ENCODE measurements at places on chromosomes 4 and X.

- no peak for DNase-seq
Measured at GRCh38 chrX:6446582-6446981, 88.3 kb downstream of the VCX3A start.

DNA sequence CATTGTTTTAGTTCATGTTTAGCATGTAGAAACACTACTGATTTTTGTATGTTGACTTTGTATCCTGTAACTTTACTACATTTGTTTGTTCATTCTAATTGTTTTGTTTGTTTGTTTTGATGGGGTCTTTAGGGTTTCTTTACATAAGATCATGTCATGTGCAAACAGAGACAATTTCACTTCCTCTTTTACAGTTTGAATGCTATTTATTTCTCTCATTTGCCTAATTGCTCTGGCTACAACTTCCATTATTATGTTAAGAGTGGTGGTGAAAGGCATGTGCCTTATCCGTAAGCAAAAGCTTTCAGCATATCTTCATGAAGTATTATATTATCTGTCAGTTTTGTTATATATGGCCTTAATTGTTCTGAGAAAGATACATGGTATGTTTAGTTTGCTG, 571.1 kb downstream of the PCDH7 start:
- no peak for DNase-seq

DNA sequence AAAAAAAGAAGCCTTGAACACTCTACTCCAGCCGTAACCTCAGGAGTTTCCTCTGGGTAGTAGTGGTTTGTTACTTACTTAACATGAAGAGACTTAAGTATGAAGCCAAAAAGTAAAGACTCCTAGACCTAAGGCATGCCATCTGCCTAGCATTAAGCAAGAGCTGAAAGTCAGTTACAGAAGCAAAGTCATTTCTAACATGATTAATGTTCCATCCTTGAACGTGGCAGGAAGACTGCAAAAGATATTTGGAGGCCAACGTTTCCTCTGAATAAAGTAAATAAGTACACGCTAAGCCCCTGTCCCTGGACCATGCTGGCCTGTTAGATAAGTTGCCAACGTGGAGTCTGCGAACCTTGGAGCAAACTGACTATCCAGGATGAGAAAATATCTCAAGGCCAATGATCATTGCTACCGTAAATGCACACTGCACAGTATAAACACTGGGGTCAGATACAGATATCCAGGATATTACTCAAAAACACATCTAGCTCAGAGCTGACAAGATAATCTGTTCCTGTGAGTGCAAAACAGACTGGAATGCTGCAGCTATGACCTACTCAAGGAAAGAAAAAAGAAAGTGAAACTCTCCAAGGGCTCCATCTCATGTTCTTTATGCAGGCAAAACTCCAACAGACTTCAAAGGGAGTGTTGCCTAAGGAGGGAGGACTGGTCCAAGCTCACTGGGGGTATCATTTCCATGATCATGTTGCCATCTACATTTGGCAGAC, 255.8 kb downstream of the COL25A1 start:
- no peak for DNase-seq

GRCh38 chr4:164304101-164304639, 449.8 kb upstream of the SMIM31 start:
- no peak for DNase-seq

DNA sequence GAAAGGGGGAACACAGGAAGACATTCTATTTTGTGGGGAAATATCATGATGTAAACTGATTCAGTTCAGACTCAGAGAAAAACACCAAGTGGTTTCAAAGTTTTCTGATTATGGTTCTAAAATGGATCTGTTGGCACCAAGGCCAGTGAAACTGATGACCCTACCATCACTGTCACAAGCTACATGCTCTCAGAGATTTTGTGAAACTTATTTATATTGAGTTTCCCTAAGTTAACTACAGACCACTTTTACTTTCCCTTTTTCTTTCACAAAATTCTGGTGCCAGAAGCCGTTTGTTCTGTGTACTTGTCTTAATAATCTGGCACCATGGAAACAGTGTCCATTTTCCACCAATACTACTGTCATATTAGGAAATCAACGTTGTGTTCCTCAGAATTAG, 43.4 kb upstream of the CABS1 start:
- DNase-seq: no peak

DNA sequence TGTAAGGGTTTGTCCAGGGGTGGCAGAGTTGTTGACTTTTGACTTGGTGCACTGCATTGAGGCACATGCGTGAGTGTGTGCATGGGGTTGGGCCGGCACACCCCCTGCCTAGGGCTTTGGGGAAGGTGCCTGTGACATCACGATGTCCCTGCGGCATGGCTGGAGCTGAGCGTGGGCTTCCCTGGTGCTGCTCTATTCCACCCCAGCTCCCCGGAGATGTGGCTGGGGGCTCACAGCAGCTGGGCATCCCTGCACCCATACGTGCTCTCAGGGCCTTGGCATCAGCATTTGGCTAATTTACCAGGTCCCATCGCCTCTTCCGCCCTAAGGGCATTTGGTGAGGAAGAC, 5.7 kb downstream of the PSAPL1 start:
- DNase-seq: no peak

DNA sequence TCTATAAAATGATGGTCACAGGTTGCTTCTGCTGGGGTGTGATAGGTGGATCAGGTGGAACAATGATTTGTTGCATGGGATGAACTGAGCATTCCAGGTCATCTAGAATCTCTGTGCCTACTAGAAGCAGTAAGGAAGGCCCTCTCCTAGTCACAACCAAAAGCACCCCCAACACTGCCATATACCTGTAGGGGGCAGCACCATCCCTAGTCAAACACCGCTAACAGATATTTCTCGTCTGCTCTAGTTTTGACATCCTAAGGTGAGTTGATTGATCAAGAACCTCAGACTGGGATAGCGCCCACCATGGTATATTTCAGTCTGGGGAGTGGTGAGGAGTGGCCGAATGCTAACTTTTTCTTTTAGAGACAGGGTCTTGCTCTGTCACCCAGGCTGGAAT, 160.2 kb downstream of the NHS start:
- peak; percentile 35 for DNase-seq

DNA sequence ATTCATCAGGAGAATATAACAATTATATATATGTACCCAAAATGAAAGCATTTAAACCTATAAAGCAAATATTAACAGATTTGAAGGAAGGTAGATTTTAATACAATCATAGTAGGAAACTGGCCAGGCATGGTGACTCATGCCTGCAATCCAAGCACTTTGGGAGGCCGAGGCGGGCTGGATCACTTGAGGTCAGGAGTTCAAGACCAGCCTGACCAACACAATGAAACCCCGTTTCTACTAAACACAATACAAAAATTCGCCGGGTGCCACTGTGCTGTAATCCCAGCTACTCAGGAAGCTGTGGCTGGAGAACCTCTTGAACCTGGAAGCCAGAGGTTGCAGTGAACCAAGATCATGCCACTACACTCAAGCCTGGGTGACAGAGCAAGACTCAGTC, 118.3 kb downstream of the KCNIP4 start:
- DNase-seq: no peak

GRCh38 chrX:140229191-140229590, 263.9 kb upstream of the CXorf66 start:
- no peak for DNase-seq

DNA sequence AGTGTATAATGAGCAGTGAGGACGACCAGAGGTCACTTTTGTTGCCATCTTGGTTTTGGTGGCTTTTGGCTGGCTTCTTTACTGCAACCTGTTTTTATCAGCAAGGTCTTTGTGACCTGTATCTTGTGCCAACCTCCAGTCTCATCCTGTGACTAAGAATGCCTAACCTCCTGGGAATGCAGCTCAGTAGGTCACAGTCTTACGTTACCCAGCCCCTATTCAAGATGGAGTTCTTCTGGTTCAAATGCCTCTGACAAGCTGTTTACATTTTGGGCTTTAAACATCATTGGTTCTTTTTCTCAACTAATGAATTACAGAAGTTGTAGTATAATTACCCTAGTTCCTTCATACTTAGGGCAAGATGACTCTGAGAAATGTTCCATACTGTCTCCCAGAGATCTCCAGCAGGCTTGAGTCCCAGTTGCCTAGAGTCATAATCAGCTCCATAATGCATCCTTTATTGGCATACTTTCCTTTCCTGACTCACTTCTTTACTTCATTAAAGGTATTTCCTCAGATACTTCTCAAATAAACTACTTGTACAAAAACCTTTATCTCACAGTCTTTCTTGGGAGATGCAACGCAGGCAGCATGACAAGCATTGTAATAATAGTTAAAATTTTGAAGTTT, 136.5 kb downstream of the KDM6A start:
- no peak for DNase-seq

- no peak for DNase-seq
Measured at GRCh38 chr4:174080361-174080760, 203.1 kb downstream of the FBXO8 start.

- no peak for DNase-seq
Measured at GRCh38 chr4:92031825-92032224, 271.9 kb upstream of the GRID2 start.

- no peak for DNase-seq
Measured at GRCh38 chr4:13645075-13645474, 17.6 kb upstream of the BOD1L1 start.

DNA sequence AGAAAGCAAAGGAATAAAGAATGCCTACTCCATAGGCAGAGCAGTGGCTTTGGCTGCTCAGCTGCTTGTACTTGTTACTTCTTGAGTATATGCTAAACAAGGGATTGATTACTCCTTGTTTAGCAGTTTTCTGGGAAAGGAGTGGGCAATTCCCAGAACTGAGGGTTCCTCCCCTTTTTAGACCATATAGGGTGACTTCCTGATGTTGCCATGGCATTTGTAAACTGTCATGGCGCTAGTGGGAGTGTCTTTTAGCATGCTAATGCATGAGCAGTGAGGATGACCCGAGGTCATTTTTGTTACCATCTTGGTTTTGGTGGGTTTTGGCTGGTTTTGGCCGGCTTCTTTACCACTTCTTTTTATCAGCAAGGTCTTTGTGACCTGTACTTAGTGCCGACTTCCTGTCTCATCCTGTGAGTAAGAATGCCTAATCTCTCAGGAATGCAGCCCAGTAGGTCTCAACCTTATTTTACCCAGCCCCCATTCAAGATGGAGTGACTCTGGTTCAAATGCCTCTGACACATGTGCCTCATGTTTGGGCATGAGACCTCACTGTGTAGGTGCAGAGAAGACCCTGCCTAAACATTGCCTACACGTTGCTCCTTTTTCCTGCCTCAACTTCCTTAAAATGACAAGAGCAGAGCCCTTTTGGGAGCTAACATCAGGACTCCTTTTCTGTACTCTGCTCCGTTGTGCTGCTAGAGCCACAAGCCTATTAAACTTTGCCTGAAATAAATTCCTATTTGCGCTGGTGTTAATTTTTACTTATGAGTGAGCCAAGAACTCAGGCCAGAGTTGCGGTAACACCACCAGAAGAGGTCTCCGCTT, 21.0 kb upstream of the UBA6 start:
- no peak for DNase-seq

- DNase-seq: no peak
Measured at GRCh38 chr4:61782133-61782532, 582.0 kb downstream of the ADGRL3 start.

DNA sequence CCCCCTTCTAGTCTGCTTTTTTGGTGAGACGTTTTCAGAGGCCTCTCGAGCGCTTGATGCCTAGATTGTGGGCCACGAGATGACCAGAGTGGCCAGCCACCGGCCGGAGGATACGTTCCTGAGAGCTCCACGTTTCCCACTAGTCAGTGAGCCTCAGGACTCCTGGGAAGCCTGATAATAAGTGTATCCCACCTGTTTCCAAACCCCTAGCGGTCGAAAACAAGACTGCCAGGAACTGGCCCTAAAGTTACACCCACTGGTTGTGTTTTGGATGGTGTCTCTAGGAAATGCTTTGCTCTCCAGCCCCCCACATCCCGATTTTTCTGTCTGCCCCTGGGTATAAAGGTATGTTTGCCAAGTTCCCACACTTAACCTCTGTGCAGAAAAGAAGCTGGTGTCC, 4.6 kb upstream of the RS1 start:
- DNase-seq: no peak

DNA sequence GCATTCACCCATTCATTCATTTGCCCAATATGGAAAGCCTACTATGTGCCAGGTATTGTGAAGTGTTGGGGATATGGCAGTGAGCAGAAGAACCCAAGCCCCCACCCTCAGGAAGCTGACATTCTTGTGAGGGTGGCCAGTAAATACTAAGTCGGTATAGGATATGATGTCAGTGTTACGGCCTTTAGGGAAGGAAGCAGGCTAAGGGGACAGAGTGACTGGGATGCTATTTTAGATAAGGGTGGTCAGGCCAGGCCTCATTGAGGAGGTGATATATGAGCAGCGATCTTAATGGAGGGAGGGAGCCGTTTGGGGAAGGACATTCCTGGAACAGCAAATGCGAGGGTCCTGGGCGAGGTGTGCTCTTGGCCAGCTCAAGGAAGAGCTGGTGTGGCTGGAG, 2.0 kb downstream of the ATP6AP1 start:
- DNase-seq: no peak

- no peak for DNase-seq
Measured at GRCh38 chr4:143625632-143626031, 74.8 kb downstream of the FREM3 start.

GRCh38 chr4:25236971-25237370, 3.1 kb downstream of the PI4K2B start:
- DNase-seq: no peak

- DNase-seq: no peak
Measured at GRCh38 chr4:150650751-150651150, 68.8 kb downstream of the MAB21L2 start.

GRCh38 chrX:15674514-15674840, 9.9 kb upstream of the CLTRN start:
- no peak for DNase-seq

DNA sequence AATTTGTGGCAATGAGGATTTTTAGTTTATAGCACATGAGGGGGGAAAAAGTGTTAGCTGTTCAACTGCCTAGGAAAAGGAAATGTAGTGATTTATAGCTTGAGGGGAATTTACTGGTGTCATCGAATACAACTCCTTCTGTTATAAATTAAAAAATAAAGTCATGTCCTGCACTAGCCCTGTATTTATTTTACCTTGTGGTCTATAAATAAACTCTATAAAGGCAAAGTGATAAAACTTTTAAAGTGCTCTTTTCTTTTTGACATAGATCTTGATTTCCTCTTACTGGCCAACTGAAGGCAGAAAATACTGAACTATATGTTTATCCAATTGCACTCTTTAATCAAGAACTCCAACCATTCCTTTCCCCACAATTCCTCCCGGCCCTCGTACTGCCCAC, 672.1 kb upstream of the SLIT2 start:
- DNase-seq: no peak

GRCh38 chr4:183600189-183600685, 58.7 kb downstream of the RWDD4 start:
- no peak for DNase-seq

DNA sequence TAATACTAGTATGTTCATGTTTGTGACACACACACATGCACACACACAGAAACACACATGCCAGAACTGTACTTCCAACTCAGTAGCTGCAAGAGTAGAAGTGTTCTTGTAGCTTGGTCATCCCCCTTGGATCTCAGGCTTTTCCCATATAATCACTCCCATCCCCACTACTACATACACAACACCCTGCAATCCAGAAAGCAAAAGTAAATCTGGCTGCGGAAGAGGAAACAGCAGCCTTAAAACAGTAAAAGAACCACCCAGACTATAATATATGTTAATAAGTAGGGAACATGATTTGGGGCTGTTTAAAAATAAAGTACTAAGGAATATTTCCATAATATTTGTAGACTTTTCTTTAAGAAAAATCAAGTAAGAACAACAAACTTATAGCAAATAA, 103.2 kb downstream of the AMMECR1 start:
- no peak for DNase-seq

GRCh38 chr4:147707892-147708672, 23.8 kb upstream of the ARHGAP10 start:
- peak; percentile 31 for DNase-seq
